ENCODE measurements at places on chromosomes 3 and 15.

- no peak for DNase-seq
These were observed 352.0 kb downstream of the GAP43 start for GRCh38 chr3:115975353-115975752.

DNA sequence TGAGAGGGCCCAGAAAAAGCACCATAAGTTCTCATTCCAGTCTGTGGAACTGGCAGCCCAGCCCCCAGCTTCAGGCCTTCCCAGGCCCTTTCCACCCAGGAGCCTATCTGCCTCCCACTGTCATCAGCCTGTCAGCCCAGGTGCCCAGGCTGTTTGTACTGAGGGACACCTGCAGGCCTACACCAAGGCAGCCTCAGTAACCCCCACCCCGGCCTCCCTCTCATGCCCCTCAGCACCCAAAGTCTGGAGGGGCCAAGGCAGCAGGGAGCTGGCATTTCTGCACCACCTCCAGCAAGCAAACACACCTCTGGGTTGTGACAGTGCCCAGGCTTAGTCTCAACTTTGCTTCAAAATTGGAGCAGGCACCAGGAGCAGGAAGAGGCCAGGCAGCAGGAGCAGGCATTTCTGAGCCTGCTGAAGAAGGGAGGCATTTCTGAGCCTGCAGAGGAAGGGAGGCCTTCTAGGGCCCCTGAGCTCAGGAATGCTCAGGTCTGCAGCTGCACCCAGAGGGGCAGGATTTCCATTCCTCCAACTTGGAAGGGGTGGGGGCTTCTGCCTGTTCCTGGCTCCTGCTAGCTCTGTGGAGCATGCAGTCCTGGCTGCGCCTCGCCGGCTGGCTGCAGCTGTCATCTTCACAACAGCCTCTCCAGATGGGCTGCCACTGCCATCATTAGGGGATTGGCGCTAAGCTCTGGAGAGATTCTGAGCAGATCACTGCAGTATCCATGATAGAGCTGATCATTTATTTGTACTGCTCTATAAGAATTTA is 396.1 kb downstream of the UNC13C start:
- DNase-seq = no peak

GRCh38 chr3:189170559-189170958 is 1.2 kb upstream of the TPRG1 start:
- no peak for DNase-seq

DNA sequence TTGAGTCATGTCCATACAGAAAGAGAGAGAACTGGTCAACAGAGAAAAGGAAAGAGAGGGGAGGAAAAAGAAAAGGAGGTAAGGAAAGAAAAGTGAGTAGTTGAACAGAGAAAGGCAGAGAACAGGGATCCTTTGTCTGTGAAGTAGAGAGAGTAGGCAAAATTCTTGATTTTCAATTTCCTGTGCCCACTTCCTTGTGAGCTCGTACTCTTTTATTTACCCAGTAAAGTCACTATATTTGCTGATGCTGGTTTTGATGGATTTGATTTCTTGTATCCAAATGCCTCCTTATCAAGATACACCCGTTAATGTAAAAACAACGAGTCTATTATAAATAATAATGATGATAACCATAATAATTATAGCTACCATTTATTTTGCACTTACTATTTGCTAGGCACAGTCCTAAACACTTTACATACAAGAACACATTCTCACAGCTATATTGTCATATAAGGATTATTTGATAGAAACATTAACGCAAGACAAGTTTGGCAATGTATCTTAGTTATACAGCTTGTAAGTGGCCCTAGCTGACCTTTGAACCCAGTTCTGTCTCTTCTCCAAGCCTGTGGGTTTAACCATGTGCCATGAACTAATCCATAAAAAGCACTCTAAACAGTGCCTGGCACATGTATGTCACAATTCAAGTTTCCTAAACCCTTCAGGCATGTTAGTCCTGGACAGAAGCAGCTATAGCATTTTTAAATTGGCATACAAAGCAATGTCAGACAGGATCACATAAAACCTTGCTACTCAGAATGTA is 6.7 kb upstream of the P2RY1 start:
- no peak for DNase-seq

DNA sequence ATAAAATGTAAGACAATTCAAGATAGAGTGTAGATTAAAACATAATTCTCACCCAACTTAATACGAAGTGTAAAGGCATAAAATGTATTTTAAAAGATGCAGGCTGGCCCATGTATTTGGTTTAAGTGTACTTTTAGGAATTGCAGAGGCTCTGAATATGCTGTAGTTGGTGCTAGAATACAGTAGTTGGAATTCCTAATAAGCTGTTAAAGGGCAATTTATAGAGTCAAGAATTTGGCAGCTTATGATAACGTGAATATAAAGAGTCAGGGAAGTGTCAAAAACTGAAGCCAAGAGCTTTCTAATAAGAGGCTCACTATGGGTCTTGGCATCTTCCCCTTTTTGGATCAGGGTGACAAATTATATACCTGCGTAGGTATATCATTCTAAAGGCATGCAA is 36.5 kb downstream of the ADAMTS9 start:
- DNase-seq = no peak

- no peak for DNase-seq
These were observed 39.3 kb downstream of the RHCG start for GRCh38 chr15:89457086-89457485.

DNA sequence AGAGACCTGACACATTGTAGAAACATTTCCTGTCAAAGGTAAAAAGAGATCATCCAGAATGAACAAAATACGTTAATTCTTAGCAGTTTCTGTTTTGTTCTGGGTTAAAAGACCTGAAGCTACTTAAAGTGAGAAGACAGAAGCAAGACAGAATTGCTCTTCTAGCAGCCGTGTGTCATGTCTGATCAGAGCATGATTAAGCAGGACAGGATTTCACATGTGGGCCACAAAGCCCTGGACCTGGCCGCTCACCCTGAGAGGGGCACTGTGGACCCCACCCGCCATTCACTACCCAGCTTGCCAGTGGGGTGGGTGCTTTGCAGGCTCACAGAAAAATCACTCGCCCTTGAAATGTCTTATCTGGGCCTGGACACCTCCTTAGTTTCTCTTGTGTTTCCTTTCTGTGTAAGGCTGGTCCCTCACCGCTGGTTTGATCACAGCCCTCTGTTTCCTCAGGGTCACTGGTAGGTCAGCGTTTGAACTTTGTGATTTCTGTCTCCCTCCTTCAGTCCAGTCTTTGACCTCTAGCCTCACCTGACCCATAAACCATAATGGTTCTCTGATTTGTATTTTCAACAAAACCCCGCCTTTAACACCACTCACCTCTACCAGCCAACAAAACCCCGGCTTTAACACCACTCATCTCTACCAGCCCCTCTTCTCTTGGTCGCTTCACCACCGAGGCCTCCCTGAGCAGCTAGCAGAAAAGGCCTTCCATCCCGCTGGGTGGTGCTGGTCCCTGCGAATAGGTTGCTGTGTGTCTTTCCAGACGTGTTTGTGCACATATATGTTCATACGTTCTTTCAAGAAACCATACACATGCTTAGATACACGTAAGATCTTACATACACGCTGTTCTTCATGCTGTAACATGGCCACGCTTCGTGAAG is 185.0 kb downstream of the OR4M2 start:
- DNase-seq = no peak

- no peak for DNase-seq
These were observed 125.7 kb downstream of the EEFSEC start for GRCh38 chr3:128278761-128279600.

GRCh38 chr15:100932676-100933348 is 13.7 kb downstream of the LRRK1 start:
- DNase-seq = no peak

GRCh38 chr3:160010578-160010977 is 21.9 kb downstream of the IL12A start:
- no peak for DNase-seq

All from activated CD8-positive, alpha-beta memory T cell treated with anti-CD3 and anti-CD28 coated beads for 4 hours (primary cell).